Calu3 (cell line): ENCODE measurements at places on chromosomes 7 and 10.

- peak; percentile 49 for DNase-seq
Observed at GRCh38 chr10:63071145-63071544, 62.0 kb upstream of the NRBF2 start.

DNA sequence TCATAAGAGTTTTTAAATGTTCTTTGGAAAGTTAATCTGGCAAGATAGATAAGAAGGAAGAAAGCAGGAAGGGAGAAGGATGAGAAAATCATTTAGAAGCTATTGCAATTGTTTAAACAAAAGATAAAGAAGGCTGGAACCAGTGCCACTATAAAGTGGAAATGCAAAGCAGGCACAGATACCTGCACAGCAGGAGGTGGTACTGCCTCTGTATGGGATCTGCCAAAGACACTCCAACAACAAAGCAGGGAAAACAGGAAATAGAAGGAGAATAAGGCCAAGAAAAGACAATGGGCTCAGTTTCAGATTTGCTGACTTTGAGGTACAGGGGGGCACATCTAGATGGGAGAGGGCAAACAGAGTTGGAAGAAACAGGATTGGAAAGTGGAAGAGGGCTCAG, 138.6 kb downstream of the PPP1R17 start:
- no peak for DNase-seq

DNA sequence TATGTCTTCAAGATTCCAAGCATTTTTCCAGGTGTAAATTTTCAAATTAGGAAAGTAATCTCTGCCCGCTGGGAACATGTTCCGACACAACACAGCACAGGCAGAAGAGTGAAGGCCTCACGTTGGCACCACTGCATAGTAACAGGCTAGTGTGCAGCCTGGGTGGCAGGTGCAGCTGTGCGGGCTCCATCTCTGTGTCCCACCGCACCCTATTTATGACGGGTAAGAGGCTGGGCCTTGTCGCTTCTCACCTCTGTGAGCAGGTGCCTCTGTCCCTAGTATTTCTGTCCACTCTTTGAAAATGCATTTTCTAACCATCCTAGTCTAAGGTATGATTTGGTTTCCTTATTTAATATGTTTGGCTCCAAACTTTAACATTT, 24.1 kb downstream of the VIPR2 start:
- DNase-seq: no peak

DNA sequence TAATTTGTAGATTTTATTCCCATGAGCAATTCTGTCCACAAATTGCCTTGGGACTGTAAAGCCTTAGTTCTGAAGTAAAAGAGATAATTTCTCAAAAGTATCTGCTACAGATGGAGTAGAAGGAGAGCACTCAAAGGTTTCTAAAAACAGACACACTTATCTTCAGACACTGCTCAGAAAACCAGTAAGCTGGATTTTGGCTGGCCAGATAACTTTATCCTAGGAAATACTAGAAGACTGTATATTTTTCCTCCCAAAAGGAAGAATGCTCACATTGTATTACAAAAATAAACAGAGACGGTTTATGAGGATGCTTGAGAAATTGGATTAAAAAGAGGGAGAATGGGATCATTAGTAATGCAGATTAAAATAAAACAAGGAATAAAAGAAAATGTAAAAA, 178.0 kb upstream of the IGFBP3 start:
- no peak for DNase-seq

DNA sequence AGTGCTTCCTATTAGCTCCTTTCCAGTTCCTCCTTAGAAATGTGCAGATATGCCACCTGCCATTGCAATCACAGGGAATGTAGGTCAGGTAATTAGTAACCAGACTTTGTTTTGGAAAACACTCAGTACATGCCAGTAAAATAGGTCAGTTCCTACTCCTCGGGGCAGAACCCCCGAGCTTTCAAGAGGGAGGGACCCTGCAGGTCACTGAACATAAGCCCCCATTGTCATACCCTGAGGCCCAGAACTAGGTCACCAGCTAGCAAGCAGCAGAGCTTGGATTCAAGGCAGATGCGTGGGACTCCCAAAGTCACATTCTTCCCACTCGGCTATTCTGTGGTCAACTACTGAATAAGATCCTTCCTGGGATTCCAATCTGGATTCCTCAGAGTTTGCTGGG, 104.8 kb downstream of the PPP1R3C start:
- DNase-seq: no peak

DNA sequence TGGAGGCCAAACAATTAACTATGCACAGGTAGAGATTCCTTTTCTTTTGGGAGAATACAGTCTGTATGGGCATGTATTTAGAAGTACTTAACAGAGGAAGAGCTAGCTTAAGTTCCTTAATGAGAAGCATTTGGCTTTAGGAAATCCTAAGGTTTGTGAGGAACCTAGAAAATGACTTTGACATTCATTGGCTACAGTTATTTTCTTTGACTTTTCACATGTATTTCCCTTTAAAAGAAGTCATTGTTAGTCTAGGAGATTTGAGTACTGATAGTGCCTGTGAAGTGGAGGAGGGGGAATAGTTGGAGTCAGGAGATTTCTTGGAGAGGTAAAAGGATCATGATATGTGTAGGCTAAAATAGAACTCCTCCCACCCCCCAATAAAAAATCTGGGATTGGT, 3.6 kb downstream of the HELLS start:
- no peak for DNase-seq

GRCh38 chr10:14241196-14241595, 89.5 kb downstream of the FRMD4A start:
- DNase-seq: no peak

GRCh38 chr7:34242391-34242790, 337.1 kb downstream of the BMPER start:
- DNase-seq: no peak

DNA sequence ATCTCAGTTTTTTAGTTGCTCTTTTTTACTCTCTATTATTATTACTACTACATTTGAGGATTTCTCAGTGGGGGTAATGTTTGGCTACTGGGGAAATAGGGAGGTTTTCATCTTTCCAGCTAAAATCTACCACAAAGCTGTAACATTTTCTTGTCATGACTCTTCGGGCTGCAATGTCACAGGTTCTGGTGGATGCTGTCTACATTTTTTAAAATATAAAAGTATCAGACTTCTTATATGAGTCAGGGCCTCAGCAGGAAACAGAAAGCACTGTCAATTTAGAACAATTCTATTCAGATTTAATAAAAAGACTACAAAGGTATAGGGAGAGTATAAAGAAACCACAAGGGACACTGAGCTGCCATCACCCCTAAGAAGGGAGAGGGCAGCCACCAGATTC, 61.6 kb downstream of the DNAJC12 start:
- no peak for DNase-seq

GRCh38 chr7:99623091-99623693, 6.4 kb downstream of the ZSCAN25 start:
- DNase-seq: no peak

DNA sequence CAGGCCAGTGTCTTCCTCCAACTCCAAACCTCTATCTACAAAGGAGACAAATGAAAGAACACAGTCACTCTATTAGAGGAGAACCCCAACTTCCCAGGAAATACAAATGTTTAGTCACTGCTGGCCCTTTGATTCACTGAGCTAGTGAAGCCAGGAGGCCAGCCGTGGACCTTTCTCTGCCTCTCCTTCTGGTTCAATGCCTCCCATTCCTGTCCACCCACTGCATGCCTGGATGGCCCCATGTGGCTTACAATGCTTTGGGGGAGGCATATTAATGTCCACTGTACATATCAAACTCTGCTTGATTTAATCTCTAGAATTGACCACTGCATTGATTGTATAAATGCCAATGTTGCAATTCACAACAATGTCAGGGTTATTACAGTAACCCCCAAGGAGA, 687.3 kb downstream of the KCNMA1 start:
- DNase-seq: no peak
